ENCODE measurements at places on chromosomes 5 and 9. TPM values are rescaled to one million over a fixed set of nuclear protein-coding genes. Genes with fewer than 3 reads are reported as not detected.

ADAMTS13 gene
- total RNA-seq: 1.8 TPM

- DNase-seq: no peak
Measured at GRCh38 chr5:41482715-41483114, 27.7 kb downstream of the PLCXD3 start.

GRCh38 chr5:514673-515072 is 9.6 kb downstream of the SLC9A3 start:
- DNase-seq: no peak

DNA sequence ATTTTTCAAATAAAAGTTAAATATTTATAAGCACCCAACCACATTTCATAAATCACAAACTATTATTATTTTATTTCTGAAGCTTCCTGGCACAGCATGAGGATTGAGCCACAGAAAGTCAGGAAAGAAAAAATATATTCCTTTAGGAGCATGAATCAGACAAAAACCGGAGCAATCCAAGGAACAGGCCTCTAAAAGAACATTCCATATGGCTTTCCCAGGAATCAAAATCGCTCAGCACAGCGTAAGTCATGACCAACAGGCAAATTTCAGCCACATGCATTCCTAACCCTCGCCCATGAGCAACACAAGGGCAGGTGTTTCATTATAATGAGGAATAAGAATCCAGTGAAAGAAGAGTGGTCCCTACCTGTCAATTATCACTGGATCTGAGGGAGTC is 26.7 kb downstream of the EBF1 start:
- DNase-seq: no peak

- no peak for DNase-seq
Measured at GRCh38 chr5:68406767-68407241, 191.2 kb downstream of the PIK3R1 start.

- DNase-seq: no peak
Measured at GRCh38 chr5:151721087-151721646, 34.5 kb upstream of the SPARC start.

STPG3 gene
- total RNA-seq: not detected

CSF2 gene
- total RNA-seq: not detected

GRCh38 chr5:40037713-40038112 is 612.9 kb upstream of the DAB2 start:
- DNase-seq: no peak

- no peak for DNase-seq
Measured at GRCh38 chr9:655875-656274, 185.6 kb upstream of the DMRT1 start.

GRCh38 chr9:18071651-18072060 is 402.3 kb upstream of the ADAMTSL1 start:
- DNase-seq: no peak

TNFSF8 gene
- total RNA-seq: 2.3 TPM

GRCh38 chr9:124818431-124819281 is 34.6 kb upstream of the WDR38 start:
- DNase-seq: no peak

DNA sequence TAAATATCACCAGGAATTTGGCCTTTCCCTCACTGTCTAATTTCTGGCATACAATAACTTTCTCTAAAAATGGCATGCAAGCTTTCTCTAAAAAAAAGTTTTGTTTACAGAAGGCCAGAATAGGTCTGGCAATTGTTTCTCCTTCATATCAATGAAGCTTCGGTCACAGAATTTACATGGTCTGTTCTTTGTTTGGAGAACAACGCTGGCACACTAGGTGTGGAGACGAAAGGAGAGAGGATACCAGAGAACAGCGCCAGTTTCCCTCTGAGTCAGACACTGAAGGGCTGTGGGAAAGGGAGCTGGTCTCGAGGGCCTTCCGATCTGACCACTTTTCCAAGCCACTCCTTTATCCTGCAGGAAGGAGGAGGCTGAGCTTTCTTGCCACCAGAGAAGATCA is 60.1 kb upstream of the ITGA1 start:
- DNase-seq: no peak

DND1 gene
- not detected for total RNA-seq

- DNase-seq: no peak
Measured at GRCh38 chr5:60183881-60184280, 290.4 kb upstream of the PDE4D start.

GRCh38 chr9:127165116-127165515 is 42.7 kb upstream of the ANGPTL2 start:
- no peak for DNase-seq

DNA sequence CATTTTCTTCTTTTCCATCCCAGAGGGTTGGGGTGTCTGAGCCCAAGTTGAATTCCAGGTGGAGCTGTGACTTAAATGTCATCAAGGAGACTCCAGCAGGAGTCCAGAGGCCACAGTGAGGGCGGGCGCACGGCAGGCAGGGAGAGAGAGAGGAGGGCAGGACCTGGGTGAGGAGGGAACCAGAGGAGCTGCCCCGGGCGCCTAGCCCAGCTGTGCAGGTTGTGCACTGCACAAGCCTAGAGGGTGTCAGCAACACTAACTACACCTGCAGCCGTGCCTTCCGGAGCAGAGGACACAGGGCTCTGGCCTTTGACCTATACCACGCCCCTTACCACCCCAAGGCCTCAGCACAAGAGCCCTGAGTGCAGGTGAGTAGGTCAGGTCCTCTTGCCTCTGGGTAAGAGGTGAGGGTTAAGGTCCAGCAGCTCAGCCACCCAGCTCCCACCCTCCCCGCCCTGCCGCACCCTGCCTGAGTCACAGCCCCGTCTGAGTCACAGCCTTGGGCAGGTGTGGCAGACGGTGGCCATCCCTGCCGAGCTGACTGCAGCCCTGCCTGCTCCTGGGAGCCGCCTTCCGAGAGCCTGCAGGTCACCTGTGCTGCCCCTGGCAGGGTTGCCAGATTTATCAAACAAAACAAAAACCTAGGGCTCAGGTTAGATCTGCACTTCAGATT is 6.4 kb upstream of the AGPAT2 start:
- no peak for DNase-seq

All from urinary bladder (tissue), 4 donors.